ENCODE measurements at places on chromosomes 7 and 10.

DNA sequence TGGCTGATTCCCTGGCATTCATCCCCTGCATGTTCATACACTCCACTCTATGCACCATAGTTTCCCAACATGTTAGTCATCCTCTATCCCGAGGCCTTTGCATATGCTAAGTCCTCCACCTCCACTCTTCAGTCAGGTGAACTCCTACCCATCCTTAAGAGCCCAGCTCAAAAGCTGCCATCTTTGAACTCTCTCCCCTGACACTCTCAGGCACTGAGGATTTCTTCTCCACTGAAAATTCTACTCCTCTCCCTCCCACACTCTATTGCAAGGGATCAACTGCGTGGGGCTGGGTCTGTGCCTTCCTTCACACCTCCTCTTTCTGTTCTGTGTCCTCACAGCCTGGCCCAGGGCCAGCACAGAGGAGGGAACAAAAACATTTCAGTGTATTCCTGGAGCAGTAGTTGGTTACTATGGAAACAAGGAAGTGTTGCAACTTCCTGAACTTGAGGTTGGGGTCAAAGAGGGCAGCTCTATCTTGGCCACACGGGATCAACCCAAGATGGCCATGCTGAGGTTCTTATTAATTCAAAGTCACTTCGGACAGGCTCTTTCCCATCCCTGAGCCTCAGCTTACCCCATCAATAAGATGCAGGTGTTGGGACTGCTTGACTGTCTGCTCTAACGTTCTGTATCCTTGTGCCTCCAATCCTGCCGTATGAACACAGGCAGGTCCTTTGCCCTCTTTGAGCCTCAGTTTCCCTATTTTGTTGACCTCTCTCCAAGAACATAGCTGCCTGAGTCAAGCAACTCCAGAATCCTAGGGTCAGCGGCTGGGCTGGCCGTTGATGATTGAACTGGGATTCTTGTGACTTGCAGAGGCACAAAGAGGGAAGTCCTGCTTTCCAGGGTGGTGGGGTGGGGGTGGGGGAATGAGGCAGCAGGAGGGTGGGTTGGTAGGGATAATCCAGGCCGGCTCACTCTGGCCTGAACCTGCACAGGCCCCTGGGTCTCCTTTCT lies 15.5 kb downstream of the ZMIZ1 start:
- no peak for DNase-seq

- DNase-seq, result no peak
These were observed 572.5 kb upstream of the FOXK1 start for GRCh38 chr7:4109481-4110110.

GRCh38 chr7:26105931-26106330 lies 46.1 kb upstream of the NFE2L3 start:
- no peak for DNase-seq

DNA sequence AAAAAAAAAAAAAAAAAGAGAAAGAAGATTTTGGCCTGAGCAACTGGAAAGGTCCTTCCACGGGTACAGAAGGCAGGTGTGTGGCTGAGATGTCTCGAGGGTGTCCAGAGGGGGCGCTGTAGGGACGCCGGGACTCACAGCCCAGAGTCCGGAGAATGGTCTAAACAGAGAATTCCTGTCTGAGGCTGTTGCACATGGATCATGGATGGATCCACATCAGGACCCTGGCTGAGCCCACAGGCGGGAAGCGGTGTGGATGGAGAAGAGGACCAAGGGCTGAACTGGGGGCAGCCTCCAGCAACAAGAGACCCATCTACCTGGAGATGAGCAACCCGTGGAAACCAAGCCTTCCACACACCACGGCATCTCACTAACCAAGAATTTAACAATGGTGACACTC lies 55.0 kb downstream of the PKD1L1 start:
- DNase-seq, result no peak

- DNase-seq, result no peak
These were observed 266.1 kb upstream of the KLF6 start for GRCh38 chr10:4051011-4051640.

Data from hematopoietic multipotent progenitor cell treated with erythropoietin and hydrocortisone succinate and interleukin-3 and kit ligand, for 15 days (in vitro differentiated cells).